ENCODE measurements at places on chromosomes 1 and 21.

- DNase-seq = no peak
Observed at GRCh38 chr1:229570891-229571516, 12.5 kb upstream of the ABCB10 start.

DNA sequence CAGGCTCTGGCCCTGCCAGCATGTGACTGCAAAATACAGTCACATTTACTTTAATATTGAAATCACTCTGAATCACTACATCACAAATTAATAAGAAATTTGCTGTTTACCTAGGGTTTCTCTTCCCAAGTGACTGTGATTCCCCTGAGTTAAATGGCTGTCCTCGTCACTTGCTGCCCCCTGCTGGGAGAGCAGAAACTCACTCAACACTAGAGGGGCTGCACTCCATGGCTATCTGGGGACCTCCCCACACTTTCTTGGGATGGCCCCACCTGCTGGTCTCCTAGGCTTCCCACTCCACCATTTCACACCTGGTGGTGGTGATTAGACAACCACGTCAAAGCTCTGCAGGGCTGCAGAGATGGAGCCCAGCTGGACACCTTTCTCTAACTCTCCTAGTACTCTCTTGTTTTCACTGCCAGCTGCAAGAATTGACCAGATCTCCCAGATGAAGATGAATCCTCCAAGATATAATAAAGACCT, 63.4 kb downstream of the CD2 start:
- DNase-seq = peak; percentile 65

DNA sequence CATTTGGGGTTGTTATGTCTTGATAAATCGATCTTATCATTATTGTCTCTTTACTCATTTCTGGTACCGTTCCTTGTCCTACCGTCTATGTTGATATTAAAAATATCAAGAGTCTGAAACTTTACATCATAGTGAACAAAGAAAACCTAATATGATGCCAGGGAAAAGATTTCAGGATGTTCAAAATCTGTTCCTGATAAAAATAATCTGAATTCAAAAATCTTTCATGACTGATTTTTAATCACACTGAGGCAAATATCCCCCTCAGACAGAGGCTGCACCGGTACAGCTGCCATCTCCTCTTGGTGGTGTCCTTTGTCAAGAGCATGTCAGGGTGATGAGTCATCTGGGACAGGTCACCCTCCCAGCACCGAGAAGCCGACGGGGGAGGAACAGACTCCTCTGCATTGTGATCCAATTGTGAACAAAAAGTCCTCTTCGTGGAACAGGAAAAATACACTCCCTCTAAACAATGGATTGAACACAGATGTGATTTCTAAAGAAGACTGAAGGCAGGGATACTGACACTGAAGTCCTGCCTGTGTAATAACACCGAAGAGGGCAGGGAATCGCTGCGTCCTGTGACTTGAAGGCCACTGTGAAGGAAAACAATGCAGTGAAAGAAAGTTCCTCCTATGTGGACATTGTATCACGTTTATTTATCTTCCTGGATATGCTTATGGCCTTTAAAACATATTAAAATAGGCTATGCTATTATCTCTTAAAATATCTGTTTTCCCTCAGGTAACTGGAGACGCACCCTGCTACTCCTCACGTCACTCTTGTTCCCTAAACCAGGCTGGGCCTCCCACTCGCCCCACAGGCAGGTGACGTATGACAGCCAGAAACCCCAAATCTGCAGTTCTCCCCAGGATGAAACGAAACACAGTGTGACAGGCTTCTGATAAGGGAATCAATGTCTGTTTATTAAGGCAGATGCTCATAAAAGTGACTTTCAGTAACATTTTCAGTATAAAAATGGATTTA, 4.3 kb upstream of the SPATC1L start:
- no peak for DNase-seq

- no peak for DNase-seq
Observed at GRCh38 chr1:4594286-4594991, 60.0 kb upstream of the AJAP1 start.

DNA sequence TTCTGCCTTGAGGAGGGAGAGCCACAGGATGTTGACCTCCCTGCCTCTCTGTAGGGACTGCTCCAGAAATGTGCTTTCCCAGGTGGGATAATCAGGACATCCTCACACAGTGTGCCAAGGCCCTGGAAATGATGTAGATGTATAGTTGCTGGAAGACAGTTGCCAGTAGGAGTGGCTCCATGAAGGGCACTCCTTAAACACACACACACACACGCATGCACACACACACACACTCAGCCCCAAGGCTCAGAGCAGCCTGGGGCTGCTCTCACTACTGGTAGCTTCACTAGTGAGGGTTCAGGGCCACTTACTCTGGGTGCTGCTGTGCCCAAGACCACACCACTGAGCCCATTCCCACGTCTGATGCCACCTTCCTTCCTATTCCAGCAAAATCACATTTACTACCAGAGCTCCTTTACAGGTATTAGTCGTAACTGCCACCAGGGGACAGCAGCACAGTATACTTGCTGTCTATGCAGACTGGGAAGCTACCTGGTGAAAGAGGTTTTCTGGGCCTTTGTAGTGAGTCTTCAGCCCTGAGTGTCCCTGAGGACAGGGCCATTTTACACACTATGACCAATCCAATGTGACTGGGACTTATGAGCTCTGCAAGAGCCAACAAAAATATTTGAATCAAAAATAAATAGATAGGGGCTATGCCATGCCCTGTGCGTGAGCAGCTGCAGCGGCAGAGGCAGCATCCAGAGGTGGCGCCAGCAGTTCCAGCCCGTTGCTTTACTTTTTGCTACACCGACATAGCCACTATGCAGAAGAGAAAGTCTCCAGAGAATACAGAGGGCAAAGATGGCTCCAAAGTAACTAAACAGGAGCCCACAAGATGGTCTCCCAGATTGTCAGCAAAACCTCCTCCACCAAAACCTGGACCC, 15.0 kb downstream of the CRNN start:
- no peak for DNase-seq
